Stimulated activated CD4-positive, alpha-beta T cell treated with anti-CD3 and anti-CD28 coated beads, Interleukin-1b, Interleukin-23, amount 100 ng/mL, for 24 hours (primary cell): ENCODE measurements at places on chromosomes 12 and 14.

GRCh38 chr14:41606532-41607303, at the start of gene LRFN5:
Gene LRFN5, plus strand, starts transcription at chr14:41606876.
- no peak for DNase-seq

DNA sequence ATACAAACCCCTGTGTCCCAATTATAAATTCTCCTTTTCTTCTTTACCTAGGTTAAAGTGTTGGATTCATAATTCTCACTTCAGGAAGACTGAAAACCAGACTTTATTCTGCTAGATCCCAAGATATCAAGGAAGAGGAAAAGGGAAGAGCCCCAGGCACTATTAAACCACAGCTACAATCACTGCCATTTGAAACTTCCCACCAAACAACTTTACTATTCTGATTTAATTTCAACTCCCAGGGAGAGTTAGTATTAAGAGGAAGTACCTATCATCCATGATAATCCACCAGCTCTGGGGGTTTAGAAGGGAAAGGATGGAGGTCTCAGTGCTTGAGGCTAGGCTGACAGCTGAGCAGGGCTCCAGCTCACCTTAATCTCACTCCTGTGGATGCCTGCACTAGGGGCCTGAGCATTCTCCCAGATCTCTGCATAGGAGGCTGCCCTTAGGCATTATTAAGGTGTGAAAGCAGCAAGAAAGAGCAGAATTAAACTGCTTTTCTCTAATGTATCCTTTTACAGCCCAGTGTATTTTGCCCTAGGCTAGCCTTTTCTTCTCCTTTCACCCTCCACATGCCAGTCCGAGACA, 52.9 kb downstream of the MYF5 start:
- no peak for DNase-seq

DNA sequence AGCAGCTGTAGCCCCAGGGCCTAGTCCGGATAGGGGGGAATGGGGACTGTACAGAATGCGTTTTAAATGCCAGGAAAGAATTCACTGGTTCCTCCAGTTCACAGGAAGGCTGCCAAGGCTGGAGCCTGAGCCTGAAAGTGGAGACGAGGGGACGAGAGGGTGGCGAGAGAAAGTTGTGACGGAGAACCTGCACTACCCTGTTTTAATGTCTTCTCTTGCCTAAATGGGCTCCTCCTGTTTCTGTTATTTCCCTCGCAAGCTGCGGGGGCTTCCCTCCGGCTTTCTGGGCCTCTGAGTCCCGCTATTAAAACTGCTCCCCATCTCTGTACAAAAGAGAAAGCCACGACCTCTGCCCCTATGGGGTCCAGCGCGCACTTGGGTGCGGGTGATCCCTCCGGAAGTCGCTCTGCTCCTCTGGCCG, 4.5 kb downstream of the C1QL4 start:
- no peak for DNase-seq

DNA sequence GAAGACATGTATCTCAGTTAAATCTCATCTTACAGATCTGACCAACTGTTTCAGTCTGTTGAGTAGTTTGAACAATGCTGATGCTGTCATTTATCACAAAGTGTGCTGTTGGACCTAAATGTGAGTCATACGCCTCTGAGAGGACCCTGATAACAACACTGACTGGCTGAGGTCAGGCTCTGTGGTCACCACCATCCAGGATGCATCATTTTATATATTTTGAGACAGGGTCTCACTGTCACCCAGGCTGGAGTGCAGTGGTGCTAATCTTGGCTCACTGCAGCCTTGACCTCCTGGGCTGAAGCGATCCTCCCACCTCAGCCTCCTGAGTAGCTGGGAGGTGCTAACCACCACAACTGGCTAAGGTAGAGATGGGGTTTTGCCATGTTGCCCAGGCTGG, 181.0 kb upstream of the RGS6 start:
- DNase-seq: no peak

DNA sequence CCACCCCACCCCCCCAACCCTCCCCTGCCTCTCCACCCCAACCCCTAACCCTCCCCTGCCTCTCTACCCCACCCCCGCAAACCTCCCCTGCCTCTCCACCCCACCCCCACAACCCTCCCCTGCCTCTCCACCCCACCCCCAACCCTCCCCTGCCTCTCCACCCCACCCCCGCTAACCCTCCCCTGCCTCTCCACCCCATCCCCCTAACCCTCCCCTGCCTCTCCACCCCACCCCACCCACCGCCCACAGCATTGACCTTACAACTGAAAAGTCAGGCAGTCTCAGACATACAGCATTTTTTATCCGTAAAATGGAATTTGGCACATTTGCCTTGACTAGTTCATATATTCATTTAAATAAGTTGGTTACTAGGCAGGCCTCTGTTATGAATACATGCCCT, 38.6 kb upstream of the ACTN1 start:
- DNase-seq: no peak

GRCh38 chr12:120544691-120545090, 10.5 kb downstream of the RNF10 start:
- no peak for DNase-seq

DNA sequence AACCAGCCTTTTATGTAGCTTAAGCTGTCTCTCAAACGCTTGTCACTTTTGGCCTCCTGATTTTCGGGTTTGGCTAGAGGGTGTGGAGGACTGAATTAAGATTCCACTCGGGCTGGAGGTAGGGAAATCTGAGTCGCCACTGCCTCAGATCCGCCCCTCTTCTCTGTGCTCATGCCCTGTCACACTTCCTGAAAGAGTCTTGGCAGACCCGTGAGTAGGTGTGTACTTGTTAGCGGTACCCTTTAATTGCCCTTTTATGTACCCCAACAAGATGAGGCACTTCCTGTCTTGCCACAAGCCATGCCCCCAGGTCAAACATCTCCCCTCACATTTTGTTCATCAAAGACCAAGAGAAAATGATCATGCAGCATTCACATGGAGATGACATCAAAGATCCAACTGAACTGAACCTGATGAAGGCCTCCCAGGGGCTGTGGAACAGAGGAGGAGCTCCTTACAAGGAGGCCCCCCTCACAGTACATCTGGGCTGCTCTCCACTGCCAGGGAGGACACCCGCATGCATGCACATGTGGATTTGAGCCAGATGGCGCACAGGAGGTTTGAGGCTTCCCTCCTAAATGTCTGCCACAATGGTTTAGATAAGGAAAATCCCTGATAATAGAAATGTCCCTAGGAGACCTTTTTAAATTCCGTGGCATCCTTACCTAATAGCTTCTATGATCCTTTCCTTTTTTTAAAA, 86.5 kb upstream of the CDKN3 start:
- no peak for DNase-seq

- no peak for DNase-seq
Observed at GRCh38 chr12:132205271-132206045, 61.2 kb downstream of the NOC4L start.

DNA sequence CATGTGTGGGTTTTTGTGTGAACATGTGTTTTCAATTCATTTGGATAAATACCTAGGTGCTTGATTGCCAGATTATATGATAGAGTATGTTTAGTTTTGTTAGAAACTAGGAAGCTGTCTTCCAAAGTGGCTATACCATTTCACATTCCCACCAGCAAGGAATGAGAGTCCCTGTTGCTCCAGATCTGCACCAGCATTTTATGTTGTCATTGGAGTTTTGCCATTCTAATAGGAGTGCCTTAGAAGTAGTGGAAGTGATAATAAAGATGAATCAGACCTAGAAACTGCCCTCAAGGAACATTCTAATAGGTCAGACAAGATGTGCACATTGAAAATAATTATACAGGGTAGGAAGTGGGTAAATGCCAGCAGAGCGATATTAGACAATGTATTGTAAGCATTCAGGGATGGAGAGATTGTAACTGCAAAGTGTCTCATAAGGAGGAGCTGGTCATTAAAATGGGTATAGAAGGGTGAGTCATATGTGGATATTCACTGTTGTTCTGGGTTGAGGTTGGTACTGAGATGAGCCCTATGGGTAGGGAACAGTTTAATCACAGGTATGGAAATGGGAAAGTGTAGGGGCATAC, 71.4 kb downstream of the MNAT1 start:
- no peak for DNase-seq

- DNase-seq: no peak
Observed at GRCh38 chr12:12804011-12804410, 9.1 kb upstream of the DDX47 start.

DNA sequence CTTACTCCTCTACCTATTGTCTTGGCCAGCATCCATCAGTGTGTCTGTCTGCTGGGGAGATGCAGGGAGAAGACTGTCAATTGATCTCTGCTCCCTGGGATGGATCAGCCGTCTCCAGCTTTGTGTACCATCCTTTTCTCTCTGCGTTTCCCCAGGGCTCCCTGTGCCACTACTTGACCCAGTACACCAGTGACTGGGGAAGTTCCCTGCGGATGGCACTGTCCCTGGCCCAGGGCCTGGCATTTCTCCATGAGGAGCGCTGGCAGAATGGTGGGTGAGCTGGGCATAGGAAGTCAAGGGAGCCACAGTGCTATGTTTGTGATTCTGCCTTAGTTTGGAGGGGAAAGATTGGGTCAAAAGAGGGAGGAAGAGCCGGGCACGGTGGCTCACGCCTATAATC, 5.1 kb downstream of the AMHR2 start:
- DNase-seq: no peak

- DNase-seq: no peak
Observed at GRCh38 chr12:90301095-90301494, 592.5 kb upstream of the ATP2B1 start.

DNA sequence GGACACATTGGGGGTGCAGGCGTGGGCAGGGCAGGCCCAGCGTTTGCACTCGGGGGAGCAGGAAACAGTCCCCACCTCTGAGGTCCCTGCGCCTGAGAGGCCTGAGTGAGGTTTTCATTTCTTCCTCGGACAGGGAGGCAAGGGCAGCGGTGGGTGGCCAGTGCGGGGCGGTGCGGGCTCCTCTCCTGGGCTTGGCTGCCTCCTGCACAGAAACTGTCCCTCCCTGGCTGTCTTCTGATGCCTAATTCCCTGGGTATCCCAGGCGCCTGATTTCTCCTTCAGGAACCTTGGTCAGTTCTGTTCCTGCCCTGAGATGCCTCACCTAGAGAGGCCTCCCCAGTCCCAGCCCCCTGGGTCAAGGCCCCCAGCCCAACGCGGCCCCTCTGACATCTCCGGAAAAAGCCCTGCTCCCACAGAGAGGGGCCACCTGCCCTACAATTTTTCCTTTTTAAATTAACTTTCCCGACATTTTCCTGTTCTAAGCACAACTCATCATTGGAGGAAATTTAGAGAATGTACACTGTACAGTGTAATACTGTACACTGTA, 260.3 kb downstream of the ADGRD1 start:
- DNase-seq: no peak

DNA sequence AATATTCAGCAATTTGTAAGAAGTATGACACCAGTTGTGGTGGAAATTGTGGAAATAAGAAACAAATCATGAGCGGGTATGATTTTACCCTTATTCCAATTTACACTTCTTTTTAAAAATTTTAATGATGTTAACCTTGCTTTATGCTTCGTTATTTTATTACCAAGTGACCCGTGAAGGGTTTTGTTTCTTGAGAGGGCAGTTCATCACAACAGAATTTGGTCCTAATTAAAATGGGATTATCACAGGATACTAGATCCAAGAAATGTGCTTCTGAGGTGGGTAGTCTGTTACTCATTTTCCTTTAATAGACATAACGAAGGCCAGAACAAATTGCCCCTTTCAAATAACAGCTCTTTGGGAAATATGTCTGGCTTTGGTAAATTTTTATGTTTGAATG, 25.5 kb upstream of the RASSF8 start:
- DNase-seq: no peak

DNA sequence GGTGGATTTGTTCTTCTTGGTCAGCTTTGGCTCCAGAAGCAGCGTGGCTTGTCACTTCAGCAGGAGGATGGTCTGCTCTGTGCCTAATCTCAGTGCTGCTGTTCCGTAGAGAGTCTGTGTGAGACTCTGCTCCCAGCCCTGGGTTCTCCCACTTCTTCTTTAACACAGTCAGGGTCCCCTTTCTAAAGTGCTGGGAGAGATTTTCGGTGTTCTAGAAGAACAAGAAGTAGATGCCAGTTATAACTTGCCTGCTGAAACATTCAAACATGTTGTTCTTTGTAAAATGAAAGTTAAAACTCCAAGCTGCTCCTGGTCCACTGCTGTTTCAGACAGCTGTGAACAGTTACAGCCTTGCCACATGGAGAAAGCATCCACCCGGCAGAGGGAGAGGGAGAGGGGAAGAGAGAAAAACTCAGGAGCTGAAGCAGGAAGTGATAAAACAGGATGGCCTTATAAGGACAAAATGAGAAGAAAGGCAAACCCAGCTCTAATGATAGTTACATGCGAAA, 55.2 kb upstream of the CERS5 start:
- no peak for DNase-seq

DNA sequence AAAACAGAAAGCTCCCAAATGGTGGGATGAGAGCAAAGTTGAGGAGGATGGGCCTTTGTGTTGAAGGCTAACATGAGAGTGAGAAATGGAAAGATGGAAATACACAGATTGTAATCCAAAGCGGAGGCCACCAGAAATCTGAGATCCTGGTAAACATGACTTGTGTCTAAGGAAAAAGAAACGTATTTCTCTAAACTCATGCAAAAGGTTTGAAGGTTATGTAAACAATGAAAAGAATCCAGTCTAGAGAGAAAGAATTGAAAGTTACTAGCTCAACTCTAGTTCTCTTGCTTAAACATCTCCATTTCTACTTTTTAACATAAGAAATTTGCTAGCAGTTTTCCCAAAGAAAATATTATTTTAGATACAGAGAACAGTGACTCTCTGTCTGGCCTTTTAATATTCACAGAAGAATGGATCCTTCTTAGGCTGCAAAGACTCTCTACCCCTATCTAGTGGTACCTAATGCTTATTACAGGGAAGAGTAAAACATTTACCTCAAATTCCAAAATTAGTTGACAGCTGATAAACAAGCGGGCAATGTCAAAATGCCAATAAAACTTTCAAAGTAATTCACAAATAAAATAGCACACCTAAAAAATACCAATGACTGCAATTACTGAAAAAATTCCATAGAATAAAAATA, 75.8 kb upstream of the SOX5 start:
- DNase-seq: no peak

DNA sequence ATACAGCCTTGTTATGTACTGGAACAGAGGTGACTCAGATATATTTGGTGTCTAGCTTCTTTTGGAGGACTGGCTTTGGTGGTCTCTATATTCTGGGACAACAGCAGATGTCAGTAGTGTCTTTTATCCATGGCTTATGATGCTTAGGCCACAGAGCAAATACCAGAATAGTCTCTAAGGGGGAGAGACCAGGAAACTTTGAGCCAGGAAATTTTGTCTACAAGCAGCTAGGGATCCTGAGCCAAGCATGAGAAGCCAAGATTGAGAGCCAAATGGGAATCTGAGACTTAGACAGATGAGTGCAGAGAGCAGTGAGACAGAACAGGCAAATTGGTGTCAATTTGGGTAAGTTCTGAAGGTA, 28.4 kb upstream of the PTPRR start:
- no peak for DNase-seq

GRCh38 chr12:49190974-49191373, 2.1 kb upstream of the TUBA1A start:
- DNase-seq: no peak

DNA sequence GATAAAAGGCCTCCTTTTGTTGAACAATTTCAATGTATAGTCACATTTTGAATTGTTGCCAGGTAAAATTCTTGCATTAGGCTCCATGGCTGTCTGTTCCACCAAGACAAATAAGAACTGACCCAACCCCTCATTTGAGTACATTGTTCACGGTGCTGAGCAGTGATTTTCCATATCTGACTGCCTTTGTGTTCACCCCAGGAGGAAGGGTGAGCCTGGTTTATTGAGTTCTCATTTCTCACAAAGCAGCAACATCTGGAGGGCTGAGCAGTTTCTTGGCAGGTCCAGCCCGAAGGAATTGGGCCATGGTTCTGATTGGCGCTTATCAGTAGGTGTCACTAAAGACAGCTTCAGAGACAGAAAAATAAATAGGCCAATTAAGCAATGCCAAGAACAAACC, 149.1 kb downstream of the BMP4 start:
- no peak for DNase-seq
